ENCODE measurements at places on chromosomes 6 and 20.
A peak's percentile ranks its signal among the peaks of the same experiment; 100 is the strongest.

- no peak for DNase-seq
Observed at GRCh38 chr6:104711371-104711770, 148.3 kb downstream of the HACE1 start.

GRCh38 chr20:20181322-20181721 is 129.0 kb downstream of the CFAP61 start:
- DNase-seq, result no peak

DNA sequence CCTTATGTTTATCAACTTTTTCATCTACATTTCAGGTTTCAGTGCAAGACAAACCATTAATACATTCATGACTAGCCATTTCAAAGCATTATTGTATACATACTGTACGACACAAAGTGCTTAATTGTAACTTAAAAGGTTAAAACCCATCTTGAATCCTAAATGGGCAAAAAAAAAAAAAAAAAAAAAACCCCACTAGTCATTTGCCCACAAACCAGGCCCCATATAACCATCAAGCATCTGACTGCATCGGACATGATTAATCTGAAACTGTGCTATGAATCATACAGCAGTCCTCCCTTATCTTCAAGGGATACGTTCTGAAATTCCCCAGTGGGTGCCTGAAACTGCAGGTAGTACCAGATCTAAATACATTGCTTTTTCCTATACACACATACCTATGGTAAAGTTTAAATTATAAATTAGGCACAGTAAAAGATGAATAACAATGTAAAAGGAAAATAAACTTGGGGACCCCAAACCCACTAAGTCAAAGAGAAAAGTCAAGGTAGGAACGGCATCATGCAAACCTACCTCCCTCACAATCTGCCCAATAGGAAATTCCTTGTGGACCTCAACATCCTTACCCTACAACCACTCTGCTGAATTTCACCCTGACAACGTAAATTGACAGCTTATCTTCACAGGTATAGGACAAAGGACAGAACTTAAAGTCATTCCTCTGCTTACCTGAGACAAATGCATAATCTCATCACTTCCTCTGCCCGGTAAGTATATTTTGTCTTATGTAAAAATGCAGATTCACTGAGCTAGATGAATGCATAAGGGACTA is 14.3 kb downstream of the B4GALT5 start:
- DNase-seq, result no peak

GRCh38 chr6:42378125-42378524 is 73.6 kb downstream of the TRERF1 start:
- no peak for DNase-seq

GRCh38 chr6:96624957-96625356 is 62.0 kb downstream of the FHL5 start:
- DNase-seq, result no peak

DNA sequence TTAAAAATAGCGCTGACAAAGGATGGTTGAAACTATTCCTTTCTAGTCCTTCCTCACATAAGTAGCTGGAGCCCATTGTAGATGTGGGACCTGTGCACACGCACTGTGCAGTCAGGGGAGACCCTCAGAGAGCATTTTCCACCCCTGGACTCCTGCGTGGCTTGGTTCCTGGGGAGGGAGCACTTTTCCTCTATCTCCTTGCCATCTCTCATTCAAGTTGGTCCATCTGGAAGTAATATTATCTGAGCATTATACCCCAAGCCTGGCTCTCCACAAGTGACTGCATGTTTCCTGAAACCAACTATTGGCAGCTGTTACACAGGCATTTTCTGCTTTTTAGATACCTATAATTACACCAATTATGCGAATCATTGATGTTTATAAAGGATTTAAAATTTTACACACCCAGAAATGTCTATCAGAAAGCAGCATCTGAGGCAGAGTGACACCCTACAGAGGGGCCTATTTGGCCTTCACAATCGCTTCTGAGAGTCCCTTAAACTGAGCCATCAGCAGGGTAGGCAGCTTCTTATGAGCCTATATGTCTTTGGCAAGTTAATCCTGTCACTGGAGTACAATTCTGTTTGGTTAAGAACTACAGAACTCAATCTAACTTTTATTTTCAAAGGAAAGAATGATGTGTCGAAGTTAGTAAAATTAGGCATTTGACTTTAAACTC is 18.7 kb downstream of the SOX4 start:
- DNase-seq, result no peak

DNA sequence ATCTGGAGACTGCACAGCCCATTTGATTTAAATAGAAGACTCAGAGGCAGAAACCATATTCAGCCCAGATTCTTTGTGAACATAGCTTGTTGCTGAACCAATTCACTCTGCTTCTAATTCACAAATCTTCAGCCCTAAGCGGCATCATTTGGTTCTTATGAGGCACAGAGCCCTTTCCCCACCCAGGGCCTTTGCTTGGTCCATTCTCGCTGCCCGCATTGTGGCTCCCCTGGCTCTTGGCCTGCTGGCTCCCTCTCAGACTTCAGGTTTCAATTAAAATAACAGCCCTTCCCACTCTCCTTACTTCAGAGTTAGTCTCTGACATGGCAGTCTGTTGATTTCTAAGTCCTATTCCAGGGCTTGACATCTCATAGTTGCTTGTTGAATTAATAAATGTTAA is 9.4 kb upstream of the TMEM14A start:
- no peak for DNase-seq

DNA sequence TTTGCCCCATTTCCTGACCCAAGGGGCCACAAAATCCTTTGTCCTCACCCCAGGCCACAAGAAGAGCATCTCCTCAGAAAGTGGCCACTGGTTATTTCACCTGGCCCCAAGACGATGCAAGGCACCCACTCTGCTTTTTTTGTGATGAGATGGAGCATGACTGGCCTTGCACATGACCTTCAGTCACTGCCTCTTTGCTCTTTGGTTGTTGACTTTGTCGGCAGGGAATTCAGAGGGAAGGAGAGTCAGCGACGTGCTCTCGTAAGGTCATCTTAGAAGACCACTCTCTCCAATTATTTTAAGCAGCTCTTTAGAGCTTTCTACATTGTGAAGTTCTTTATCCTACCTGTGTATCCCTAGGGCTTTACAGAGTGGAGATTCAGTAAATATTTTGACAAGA is 306.7 kb downstream of the PLCB1 start:
- no peak for DNase-seq

- DNase-seq, result no peak
Observed at GRCh38 chr6:5181510-5182317, 79.0 kb downstream of the LYRM4 start.

DNA sequence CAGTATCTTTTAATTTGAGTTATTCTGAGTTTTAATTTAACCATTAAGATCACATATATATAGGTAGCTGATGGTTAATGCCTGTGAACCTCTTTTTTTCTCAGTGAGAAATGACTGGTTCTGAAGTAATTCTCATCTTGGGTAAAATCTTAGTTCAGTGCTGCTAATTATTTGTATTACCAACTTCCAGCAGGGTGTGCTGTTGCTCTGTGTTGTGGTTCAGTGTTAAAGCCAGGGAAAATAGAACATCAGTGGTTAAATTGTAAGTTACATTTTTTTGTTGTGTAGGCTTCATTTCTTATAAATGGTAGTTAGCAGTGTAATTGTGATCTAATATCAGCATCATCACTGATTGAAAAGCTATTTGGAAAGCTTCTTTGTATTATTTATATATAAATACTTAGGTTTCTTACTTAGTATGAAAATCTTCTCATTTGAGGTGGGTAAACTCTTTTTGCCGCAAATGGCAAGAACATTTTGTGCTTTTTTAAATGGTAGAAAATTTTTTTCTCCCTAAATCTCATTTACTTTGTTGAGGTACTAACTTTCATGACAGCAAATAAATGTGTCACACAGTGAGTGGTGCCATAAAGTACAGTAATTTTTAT is 43.7 kb downstream of the CDC5L start:
- DNase-seq, result peak; percentile 45

DNA sequence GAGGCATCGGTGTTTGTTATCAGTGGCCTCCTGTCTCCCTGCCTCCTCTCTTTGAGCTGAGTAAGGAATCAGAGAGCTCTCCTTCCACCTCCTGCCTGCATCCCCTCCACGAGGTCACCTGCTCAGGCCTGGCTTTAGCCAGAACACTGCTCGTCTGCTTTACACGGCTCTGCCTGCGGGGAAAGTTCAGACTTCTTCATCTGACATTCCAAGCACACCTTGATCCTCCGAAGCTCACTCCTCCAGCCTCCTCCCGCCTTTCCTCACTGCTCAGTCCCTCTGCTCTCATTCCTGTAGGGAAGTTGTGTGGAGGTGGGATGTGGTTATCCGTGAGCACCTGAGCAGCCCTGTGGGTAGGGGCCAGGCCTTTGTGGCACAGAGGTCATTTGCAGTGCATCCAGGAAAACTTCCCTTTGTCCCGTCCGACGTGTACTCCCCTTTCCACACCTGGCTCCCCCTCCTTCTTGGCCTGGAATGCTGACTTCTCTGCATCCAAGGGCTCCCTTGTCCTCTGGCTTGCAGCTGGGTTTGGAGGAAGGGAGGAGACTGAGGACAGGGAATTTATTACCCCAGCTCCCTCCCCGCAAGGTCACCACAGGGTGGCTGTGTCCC is 12.8 kb upstream of the CCDC167 start:
- DNase-seq, result no peak

DNA sequence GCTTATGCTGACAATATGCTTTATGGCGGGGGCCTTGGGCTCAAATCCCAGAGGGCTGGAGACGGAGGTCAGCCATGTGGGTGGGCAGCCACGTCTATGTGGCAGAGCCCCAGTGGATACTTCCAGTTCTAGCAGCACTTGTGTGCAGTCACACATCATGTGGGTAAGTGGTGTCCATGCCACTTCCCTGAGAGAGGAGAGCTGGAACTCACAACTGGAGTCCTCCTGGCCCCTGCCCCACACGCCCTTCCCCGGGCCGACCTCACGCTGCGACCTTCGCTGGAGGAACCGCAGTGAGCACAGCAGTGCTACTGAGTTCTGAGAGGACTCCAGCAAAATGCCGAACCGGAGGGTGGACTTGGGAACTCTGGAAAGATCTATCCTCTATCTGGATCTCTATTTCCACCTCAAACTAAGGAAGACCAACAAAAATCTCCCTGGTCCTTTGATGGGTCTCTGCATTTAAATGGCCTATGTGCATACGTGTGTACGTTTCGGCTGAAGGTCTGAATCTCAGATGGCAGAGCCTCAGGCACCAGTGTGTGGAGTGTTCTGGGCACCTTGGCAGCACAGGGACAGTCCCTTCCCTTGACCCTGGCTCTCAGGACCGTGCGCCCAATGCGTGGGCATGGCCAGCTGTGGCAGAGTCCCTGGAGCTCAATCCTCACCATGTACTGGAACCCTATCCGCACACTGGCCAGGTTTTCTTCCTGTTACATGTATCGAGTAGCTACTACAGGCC is 55.4 kb downstream of the GNAS-AS1 start:
- DNase-seq, result no peak

DNA sequence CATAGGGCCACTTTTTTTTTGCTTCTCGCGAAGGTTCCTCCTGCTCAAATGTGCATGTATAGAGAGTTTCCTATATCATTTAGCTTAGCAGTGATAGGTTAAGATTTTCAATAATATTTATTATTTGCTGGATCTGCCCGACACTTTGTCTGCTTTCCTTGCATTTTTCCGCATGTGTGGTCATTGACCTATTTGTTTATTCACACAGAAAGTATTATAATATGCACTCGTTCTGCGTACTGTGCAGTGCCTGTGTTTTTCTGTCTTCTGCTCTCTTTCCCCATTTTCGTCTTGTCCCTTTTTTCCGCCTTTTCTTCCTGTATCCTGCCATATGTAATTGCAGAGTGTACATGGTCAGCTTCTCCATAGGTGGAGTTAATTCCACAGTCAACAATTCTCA is 255.8 kb downstream of the TMEM242 start:
- no peak for DNase-seq

GRCh38 chr6:69907981-69908498 is 41.7 kb downstream of the COL19A1 start:
- DNase-seq, result no peak

GRCh38 chr6:157066781-157067491 is 256.4 kb downstream of the TMEM242 start:
- no peak for DNase-seq

DNA sequence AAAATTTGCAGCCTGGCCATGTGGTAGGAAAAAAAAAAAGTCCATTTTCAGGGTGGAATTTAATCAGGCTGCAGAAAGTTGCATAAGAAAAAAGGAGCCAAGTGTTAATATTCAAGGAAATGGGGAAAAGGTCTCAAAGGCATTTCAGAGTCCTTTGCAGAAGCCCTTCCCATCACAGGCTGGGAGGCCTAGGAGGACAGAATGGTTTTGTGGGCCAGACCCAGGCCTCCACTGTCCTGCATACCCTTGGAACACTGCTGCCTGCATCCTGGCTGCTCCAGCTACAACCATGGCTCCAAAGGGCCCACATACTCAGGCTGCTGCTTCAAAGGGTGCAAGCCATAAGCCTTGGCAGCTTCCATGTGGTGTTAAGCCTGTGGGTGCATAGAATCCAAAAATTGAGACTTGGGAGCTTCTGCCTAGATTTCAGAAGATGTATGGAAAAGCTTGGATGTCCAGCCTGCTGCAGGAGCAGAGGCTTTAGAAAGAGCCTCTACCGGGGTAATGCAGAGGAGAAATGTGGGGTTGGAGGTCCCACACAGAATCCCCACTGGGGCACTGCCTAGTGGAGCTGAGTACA is 239.0 kb upstream of the STXBP5 start:
- no peak for DNase-seq

DNA sequence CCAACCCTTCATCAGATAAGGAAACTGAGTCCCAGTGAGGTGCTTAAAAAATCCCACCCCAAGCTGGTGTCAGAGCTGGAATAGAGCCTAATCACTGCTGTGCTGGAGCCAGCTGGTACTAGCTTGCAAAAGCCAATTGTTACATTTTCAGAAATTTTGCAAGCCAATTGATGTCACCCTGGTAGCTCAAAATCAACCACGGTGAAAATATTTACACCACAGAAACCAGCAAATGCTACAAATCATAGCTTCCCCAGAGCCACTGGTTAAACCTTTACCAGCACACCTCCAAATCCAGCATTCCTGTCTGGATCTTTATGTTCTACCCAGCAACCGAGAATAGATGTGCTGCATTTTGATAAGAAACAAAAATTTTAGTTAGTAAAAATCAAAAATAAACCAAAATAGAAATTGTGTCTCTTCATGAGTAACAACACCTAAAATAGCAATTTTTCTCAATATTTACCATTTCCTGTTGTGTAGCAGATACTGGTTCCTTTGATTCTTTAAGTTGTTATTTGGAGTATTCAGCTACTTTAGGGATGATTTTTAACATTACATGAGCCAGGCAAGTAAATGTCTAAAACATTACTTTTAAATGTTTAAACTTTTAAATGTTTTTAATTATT is 7.2 kb upstream of the LCA5 start:
- no peak for DNase-seq

DNA sequence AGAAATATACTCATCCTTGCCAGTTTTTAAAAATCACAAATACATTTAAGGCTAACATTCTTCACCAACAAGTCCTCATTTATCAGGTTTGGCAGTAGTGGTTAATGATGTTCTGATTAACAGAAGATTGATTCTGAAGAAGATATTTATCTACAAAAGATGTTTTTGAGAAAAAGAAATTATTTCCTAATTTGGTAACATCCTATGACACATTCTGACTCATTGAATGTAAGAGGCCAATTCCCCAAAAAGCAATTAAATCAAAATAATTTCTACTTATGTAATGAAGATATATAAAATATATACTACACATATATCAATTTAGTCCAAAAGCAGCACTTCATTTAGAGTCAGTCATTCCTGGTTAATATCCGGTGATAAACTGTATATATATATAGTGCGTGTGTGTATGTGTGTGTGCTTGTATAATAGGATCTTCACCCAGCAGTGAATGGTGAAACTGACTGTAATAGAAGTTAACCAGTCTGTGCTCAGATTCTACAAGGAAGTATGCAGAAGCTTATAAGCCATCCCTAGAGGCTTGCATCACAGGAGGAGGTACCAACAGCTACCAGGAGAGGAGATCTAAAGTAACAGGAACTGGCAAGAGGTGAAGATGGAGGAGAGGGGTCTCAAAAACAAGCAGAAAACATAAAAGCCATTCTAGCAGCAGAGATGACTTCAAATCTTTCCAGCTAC is 82.9 kb upstream of the MARCKS start:
- peak; percentile 8 for DNase-seq
